Fibroblast of upper back skin (primary cell): ENCODE measurements at places on chromosomes 16 and 17.

- no peak for DNase-seq
These were observed 4.4 kb upstream of the FBF1 start for GRCh38 chr17:75945211-75945610.

DNA sequence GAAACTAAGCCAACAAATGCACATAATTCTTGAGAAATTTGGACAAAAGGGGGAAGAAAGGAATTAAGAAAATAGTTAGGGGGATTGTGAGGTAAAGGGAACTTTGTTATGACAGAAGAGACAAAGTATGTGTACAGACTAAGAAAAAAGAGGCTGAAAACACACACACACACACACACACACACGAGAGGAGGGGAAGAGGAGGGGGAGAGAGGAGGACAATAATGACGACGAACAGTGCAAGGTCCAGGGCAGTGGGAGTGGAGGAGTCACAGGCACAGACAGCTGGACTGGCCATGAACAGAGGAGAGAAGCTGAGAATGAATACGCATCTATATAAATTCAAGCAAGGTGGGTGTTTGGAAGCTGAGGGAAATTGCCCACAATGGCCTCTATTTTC, 44.6 kb downstream of the MARVELD3 start:
- no peak for DNase-seq

GRCh38 chr16:88971371-88972097, 5.5 kb downstream of the CBFA2T3 start:
- DNase-seq, result no peak

GRCh38 chr17:65604070-65604469, 42.6 kb upstream of the AXIN2 start:
- DNase-seq, result no peak

GRCh38 chr17:46742565-46743270, 75.8 kb downstream of the WNT3 start:
- peak; percentile 86 for DNase-seq

DNA sequence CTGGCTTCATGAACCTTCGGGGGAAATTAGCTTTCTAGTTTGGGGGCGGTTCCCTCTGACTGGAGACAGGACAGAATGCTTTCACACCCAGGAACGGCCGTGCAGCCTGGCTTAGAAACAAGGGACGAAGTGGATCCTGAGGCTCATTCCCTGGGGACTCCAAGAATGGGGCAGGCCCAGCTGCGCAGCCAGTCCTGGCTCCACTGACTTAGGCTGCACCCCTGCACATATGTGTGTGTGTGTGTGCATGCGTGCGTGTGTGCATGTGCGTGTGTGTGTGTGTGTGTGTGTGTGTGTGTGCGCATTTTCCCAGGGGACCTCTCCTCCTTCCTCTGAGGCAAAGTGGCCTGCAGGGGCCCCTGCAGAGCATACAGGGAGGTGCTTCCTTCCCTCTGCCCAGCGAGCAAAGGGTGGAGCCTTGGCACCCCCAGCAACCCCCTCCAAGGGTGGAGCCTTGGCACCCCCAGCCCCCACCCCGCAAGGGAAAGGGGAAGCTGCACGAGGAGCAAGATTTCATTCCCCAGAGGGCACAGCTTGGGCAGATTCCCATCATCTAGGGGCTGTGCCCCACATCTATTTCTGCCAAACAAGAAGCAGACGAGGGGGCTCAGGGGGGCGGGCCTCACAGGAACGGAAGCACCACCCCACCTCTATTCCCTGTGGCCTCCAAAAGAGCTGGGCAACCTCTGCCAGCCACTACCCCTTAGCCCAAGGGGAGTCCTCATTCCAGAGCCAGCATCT, 97.6 kb upstream of the CBX4 start:
- no peak for DNase-seq
